SJSA1 (cell line): ENCODE measurements at places on chromosomes 13 and 19.

GRCh38 chr13:99913167-99913566 lies 58.4 kb downstream of the ZIC5 start:
- no peak for DNase-seq

DNA sequence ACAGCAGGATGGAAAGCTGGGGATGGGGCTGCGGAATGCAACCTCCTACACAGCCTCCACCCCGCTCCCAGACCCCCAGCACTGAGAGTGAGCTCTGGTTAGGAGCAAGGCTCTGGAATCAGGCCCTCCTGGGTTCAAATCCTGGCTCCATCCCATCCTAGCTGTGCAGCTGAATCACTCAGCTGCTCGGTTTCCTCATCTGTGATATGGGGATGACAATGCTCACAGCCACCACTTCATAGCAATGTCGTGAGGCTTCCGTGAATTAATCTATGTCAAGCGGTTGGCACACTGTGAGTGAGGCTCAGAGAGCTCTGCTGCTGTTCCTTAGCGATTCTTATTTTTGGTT lies 538 bp downstream of the ACP7 start:
- no peak for DNase-seq

DNA sequence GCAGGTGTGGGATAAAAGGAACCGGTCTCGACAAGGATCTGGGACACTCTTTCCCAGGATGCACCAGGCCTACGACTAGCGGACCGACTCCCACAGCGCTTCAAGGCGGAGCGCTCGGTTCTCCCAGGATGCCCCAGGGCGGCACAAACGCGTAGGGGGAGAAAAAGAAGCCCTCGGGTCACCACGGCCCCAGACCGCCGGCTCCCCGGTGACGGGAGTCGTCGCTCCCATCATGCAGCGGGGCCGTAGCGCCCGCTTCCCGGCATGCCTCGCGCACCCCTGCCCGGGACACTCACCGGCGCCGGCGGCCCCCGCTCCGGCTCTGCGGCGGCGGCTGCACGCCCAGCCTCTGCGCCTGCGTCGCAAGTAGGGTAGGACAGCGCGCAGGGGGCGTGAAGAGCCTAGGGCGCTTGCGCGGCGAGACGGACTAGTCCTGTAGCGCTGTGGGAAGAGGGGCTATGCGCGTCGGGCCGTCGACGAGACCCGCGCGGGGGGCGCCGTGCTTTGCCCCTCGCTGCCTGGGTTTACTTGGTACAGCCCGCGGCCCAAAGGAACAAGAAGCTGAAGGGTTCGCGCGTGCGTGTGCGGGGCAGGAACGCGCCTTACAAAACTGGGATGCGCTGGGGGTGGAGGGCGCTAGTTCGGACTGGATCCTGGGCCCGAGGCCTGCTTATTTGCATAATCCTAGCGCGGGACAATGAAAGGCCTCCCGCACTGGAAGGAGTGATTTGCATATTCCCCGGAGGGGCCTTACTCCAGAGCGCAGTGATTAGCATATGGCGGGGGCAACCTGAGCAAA lies at the start of gene ZNF428:
ZNF428 (minus strand) TSS at position 368 of the 799 bp plus-strand sequence. CDS start 5,325 bp downstream, outside the sequence.
- DNase-seq, result peak; percentile 89

DNA sequence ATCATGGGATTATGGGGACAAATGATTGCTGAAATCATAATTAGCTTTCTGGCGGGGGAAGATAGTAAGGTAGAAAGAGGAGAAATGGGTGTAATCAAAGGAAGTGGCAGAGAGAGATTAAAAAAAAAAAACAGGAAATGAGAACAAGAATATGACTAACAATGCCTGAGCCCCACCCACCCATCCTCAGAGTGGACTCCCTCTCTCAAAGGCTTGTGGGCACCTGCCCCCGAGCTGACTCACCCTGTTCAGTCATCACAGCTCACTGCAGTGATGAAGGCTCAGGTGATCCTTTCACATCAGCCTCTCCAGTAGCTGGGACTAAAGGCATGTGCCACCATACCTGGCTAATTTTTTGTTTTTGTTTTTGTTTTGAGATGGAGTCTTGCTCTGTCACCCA lies 26.4 kb upstream of the TPT1 start:
- DNase-seq, result peak; percentile 57

GRCh38 chr13:77416666-77417212 lies 89.8 kb upstream of the MYCBP2 start:
- no peak for DNase-seq

GRCh38 chr19:18940769-18941627 lies at the start of gene HOMER3:
Gene HOMER3, minus strand, starts transcription at chr19:18941217. Its CDS starts 2,235 bp downstream, at chr19:18938982.
- DNase-seq, result peak; percentile 26

GRCh38 chr13:66128692-66129269 lies 1101.4 kb downstream of the PCDH9 start:
- no peak for DNase-seq

DNA sequence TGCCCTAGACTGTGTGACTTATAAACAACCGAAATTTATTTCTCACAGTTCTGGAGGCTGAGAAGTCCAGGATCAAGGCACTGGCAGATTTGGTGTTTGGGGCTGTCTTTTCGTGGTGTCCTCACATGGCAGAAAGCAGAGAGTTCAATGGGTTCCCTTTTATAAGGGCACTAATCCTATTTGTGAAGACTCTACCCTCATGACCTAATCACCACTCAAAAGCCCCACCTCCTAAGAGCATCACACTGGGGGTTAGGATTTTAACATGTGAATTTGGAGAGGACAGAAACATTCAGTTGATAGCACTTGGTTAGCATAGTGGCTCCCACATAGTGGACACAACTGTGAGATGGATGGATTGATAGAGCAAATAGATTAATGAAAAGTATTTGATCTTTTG lies 21.5 kb upstream of the GPR18 start:
- no peak for DNase-seq

DNA sequence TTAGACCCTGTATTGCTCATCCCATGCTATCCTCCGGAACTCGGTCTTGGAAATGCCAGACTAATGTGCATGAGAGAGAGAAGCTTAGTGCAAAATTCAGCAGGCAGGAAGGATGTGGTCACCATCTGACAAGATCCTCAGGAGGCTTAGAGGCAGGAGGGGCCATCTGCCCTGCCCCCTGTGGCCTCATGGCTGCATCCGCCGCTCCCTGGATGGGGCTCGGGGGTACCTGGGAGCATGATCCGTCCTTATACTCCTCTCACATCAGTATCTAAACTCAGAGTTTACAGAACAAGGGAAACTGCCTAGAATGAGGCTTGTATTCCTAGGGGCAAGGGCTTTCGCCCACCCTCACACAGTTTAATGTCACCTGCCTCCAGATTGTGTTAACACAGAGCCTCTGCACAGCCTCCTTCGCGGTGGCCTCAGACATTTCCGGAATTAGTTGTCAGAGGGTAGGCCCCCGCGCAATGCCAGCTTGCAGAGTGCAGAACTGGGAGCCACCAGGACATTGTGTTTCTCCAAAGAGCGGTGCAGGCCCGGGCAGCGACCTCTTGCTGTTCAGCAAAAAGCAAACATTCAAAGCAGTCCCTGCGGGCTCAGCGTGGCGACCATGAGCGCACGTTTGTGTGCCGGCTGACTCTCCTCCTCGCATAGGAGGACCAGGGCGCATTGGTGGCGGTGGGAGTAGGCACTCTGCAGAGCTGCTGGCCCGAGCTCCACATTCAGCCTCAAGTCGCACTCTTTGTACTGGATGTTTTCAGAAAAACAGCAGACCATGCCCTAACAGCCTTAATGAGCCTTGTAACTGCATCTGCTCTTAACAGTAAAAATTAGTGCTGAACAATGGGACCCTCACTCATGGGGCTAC lies 39.1 kb downstream of the GPR12 start:
- no peak for DNase-seq

DNA sequence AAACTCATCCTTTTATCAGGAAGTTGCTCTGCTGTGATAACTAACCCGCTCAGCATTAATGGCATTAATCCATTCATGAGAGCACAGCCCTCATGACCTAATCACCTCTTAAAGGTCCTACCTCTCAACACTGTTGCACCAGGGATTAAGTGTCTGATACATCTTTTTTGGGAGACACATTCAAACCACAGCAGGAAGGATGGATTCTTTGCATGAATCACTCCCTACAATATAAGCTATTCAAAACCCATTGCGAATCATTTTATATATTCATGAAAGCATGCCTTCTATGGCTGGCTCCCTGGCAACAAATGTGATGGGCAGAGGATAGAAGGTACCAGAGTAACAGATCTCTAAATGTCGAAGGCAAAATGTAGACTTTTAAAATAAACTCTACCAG lies 27.6 kb downstream of the ARL11 start:
- no peak for DNase-seq

DNA sequence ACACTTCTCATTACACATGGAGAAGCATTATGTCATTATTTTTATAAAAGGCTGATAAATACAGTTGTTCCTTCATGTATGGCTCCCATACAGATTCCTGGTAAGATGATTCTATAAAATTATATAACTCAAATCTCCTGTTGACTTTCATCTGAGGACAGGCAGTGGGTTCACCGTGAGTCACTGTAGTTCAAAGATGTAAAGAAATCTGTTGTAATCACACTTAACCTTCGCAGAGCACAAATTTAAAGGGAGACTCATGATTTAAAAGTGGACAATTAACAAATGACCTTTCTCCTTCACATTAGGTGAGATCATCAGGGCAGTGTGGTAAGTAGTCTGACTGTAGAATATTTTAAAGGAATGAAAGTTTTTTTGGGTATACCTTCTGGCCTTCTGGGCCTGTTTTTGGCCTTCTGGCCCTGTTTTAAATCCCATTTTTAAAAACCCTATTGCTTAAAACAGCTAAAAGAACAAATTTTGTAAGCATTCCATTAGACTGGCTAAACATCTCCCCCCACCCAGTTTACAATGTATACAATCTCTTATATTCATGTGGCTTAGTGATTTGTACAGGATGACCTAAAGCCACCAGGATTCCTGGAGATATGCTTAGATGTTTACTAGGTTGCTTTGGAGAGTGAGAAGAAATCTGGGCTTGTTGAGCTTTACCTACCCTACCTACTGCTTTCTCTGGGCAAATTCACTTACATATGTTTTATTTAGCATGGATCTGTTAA lies 171.2 kb downstream of the ITGBL1 start:
- DNase-seq, result peak; percentile 17

- DNase-seq, result no peak
Measured at GRCh38 chr19:4399812-4400134, 574 bp downstream of the SH3GL1 start.

DNA sequence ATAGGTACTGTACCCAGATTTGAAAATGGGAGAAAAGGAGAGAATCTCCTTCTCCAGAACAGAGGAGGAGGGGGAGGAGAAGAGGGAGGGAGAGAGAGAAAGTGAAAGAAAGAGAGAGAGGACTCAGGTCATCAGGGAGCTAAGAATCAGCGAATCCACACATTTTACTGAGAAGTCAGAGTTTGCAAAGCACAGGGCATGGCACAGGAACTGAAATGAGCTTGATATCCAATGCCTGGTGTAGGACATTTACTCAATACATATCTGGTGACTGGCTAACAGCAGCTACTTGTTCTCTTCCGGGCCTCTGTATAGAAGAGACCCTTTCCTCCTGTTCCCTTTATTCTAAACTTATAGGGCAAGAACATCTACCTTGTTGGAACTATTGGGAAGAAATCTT lies 375.1 kb downstream of the KLF5 start:
- DNase-seq, result no peak

DNA sequence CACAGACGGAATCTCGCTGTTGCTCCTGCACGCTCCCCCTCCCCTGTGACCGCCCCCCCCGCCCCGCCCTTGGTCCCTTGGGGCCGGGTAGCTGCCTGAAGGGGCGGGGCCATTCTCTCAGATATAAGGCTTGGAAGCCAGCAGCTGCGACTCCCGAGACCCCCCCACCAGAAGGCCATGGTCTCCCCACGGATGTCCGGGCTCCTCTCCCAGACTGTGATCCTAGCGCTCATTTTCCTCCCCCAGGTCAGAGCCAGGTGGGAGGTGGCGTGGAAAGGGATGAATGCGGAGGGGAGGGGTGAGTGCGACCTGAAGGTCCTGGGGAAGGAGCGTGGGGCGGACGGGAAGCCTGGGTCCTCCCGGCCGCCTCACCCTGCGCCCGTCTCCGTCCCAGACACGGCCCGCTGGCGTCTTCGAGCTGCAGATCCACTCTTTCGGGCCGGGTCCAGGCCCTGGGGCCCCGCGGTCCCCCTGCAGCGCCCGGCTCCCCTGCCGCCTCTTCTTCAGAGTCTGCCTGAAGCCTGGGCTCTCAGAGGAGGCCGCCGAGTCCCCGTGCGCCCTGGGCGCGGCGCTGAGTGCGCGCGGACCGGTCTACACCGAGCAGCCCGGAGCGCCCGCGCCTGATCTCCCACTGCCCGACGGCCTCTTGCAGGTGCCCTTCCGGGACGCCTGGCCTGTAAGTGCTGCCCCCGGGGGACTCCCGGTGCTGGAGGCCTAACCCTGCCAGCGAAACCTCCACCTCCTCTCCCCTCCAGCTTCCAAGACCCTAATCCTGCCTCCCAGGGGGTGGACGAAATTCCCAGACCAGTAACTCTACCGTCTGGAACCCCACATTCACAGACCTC lies at the start of gene DLL3:
DLL3 (plus strand) TSS at position 150 of the 845 bp plus-strand sequence; CDS start at position 178, 28 bp downstream.
- DNase-seq, result no peak

DNA sequence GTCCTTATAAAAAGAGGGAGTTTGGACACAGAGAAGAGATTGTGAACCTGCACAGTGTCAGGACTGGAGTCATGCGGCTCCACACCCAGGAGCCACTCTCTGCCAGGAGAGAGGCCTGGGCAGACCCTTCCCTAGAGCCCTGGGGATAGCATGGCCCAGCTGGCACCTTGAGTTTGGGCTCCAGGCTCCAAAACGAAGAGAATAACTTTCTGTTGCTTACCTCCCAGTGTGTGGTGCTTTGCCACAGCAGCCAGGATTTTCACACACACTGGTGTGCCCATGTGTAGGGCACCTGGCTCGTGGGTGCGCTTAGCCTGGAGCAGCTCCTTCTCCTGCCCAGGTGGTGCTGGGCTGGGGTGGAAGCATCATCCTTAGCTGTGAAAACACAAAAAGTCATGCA lies 344.3 kb downstream of the TEX29 start:
- no peak for DNase-seq

DNA sequence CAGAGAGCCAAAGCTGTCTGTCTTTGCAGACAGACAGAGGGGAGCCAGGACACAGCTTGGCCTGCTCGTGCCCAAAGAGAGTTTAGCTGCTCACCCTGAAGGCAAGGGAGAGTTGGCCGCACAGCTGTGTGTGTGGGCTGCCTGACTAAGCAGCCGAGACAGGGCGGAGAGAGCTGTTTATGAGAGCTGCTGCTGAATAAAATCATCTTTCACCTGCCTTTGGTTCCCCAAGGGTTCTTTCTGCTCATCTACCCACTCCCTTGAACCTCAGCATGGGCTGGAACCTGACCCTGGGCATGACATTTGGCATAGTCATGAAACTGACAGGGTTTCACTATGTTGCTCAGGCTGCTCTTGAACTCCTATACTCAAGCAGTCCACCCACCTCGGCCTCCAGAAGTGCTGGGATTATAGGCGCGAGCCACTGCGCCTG lies 98.2 kb downstream of the RBM26 start:
- peak; percentile 45 for DNase-seq

- no peak for DNase-seq
Measured at GRCh38 chr13:77114271-77114670, 87.3 kb upstream of the FBXL3 start.

GRCh38 chr13:73482556-73482955 lies 423.8 kb downstream of the KLF5 start:
- DNase-seq, result no peak

GRCh38 chr19:29206453-29206852 lies 6.5 kb downstream of the UQCRFS1 start:
- DNase-seq, result no peak
